ENCODE measurements at places on chromosomes 11 and 22.

DNA sequence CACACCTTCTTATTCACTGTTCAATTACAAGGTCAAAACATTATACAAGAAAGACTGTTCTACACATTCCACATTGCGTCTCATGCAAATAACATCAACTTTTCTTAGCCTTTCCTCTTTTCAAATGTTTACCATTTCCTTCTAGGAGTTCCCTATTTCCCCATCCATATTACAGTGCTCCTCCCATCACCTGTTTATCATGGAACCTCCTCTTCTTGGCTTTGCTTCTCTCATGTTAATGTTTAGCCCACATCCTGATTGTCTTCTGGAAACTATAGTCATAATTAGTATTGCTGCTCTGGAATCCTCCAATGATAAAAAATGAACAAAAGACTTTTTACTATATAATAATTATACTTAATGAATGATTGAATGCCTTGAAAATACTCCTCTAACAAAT is 21.3 kb downstream of the OR52E1 start:
- DNase-seq = no peak

DNA sequence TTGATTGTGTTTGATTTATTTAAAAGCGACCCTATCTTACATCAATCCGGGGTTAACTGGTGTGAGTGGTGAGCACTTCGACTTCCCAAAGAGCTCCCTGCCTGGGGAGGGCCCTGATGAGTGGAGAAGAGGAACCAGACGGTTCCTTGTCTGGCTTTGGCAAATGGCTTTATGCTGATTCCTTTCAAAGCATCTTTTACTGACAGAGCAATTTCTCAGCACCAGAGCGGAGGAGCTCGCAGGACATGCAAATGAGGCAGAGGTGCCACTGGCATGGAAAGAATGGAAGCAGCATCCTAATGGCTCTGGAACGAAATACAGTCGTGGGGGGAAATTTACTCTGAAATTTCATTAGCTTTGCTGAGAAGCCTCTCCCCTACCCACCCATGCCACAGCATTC is 410.9 kb upstream of the B3GAT1 start:
- DNase-seq = no peak

- DNase-seq = no peak
Measured at GRCh38 chr11:17771415-17771814, 36.8 kb downstream of the KCNC1 start.

DNA sequence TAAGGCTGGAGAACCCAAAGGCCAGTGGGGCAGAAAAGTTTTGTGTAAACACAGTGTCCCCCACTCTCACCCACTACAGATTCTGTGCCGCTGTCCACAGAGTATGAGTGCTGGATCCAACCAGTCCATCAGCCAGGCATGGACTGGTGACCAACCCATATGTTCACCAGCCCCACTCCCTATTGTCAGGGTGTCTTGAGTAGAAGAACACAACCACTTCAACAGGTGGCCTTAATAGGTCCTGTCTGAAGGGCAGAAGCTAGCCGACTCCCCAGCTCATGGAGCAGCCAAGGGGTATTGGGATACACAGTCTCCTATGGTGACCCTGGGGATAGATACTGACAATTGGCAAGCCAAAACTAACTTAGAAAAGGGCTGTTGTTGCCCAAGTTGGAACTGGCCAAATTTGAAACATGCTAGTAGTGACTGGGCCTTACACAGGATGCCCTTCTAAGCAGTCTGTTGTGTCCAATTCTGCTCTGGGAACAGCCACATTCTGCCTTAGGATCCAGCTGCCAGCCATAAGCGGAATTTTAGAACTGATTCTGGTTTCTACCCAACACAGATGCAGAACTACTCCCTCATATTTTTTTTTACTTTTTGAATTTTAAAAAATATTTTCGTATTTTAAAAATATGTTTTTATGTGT is 19.8 kb upstream of the PGM2L1 start:
- no peak for DNase-seq

DNA sequence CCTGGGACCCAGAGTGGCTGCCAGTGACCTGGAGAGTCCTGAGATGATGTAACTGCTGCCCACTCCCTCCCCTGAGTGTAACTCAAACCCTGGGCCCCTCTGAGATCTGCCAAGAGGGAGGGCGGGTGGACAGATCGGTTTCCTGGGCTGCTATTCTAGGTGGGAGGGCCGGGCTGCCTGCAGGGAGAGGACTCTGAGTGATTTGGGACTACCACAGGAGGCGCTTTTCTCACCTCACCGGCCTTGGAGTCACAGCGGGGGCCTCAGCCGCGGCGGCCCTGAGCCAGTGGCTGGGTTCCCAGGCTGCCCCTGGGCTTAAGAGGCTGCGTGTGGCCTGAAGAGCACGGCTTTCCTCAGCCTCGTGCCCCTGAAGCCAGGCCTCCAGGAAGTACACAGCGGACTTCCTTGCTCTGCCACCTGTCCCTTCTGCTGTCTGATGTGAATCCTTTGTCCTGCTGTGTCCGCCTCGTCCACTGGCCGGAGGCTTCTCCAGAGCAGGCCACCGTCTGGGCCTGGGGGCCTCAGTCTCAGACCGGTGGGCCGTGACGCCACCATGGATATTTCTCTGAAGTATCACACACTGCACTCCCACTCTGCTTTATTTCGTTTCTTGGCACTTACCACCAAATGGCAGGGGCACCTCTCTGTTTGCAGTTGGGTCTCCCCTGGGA is 11.5 kb downstream of the RELT start:
- no peak for DNase-seq

- no peak for DNase-seq
Measured at GRCh38 chr11:75485742-75486141, 40.0 kb downstream of the GDPD5 start.

DNA sequence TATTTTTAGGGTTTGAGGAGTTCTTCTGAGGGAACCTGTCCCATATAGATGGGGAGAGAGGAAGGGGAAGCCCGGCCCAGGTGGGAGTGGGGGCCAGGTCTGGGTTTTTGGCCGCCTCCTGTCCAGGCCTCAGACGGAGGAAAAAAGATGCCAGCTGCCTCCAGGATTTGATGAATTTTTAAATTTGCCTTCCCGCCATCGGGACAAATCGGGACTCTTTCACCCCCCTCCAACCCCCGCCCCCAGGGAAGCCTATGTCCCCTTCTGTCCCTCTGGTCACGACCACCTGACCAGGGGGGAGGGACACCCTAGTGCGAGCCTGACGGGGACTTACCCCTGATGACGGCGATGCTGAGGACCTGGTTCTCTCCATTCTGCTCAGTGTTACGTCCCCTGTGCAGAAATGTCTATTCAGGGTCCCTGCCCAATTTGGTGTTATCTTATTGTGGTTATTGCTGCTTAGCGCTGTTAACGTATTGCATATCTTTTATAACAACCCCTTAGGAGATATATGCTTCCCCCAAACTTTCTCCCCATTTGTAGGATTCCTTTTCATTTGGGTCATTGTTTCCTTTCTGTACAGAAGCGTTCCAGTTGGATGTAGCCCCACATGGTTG is 115.9 kb upstream of the GRK3 start:
- DNase-seq = no peak

DNA sequence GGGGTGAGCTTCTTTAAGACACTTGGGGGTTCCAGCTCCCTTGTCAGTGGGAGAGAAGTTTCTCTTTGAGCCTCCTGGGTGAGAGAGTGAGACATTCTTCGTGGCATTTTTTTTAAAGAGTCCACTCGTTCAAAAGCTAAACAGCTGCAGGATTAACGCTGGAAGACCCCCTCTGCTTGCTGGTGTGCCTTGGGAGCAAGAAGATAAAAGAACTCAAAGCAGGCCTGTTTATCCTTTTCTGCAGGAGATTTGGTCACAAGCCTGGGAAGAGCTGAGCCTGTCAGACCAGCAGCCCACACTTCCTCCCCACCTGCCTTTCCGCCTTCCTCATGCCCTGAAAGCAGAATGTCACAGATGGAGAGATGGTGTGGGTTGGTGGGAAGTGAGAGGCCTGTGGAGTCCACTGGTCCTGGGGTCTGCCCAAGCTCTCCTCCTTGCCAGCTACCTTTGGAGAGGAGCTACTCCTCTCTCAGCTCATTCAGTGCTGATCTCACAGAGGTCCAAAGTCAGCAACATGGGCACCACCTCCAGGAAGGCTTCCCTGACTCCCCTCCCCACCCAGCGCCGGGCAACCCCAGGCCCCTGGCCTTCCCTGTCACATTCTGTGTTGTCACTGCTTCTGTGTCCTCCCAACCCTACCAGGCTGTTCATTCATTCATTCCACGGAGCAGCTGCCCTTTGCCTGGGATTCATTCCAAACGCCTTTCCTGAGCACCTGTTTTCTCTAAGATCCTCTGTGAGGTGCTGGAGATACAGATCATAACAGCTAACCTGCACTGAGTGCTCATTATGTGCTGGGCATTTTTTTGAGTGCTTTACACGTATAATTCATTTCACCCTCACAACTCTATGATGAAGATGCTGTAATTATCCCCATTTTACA is 6.7 kb downstream of the GDPD5 start:
- no peak for DNase-seq

GRCh38 chr11:60570970-60571369 is 55.8 kb downstream of the MS4A13 start:
- DNase-seq = no peak

DNA sequence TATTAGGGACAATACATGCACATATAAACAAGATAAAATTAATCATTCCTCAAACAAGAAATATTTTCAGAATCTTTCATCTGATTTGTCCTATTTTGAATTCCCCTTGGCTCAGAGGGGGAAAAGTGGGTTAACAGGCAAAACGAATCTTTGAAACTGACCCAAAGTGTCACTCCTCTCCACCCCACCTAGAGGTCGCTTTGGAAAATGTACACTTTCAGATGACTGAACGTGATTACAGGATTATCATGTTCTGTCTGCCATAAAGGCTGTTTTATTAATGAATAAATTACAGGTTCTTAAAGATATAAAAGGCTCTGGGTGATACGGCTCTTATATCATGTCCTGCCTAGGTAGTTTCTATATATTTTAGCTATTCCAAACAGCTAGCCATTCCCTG is 1735.0 kb downstream of the LRRC4C start:
- no peak for DNase-seq

GRCh38 chr11:61279934-61280659 is 15.0 kb downstream of the VWCE start:
- DNase-seq = no peak

DNA sequence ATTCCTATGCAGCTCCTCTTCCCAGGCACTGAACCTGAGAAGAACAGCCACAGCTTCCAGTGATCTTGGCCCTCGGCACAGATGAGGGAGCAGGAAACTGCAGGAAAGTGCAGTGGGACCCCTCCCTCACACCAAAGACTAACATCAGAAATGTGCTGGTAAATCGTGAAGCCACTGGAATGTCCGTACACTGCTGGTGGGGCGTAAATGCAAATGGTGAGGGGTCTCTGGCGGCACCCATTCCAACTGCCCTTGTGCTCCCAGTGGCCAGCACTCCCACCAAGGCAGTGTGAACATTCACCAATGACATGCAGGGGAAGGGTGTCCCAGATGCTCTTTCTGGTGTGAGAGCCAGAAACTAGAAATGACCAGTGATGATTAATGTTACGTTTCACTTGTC is 574.0 kb downstream of the BRD1 start:
- no peak for DNase-seq

GRCh38 chr22:47374273-47374771 is 611.9 kb downstream of the TBC1D22A start:
- DNase-seq = no peak

GRCh38 chr22:19448076-19448607 is 631 bp upstream of the C22orf39 start:
- no peak for DNase-seq

DNA sequence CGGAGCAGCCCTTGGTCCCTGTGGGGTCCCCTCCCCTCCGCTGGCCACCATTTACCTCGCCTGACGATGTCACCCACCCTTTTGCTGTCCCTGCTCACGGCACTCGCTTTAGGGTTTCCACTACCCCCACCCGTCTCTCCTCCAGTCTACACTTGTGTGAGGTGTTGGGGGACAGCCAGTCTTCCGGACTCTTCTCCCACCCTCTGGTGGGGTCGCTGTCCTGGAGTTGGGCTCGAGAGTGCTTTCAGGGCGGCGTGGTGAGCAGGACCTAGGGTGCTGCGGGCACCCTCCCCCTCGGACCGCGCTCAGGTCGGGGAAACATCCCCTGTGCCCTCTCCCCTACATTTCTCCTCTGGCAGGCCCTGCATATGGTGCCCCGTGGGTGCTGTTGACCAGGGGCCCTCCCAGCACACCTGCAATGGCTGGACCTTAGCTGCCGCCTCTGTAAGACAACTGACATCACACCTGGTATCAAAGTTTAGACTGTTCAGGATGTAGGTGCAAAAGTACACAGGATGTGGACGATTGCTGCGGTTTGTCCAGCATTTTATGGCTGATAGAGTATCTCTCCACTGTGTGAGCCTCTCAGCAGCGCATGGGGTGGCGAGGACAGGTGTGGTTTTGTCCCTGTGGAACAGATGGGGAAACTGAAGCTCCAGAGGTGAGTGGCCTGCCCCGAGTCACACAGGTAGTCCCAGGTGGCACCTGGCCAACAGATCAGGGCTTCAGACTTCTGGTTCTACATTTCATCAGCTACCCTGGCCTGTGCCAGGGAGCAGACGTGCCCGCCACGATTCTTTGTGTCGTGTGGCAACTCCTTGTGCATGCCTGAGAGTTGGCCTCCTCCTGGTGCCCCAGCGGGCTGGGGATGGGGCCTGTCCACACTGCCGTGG is 1.2 kb downstream of the GRK2 start:
- DNase-seq = no peak

All from stimulated activated CD4-positive, alpha-beta T cell treated with anti-CD3 and anti-CD28 coated beads, Interleukin-4, amount 100 ng/mL, for 4 hours (primary cell).